CD8-positive, alpha-beta memory T cell (primary cell): ENCODE measurements at places on chromosomes 12 and 14.

GRCh38 chr12:80107221-80107620 lies 7.9 kb downstream of the OTOGL start:
- H3K27ac ChIP-seq: no peak overlapping the region
- DNase-seq: no peak
- no peaks in the 10 kb centered on the region for H3K36me3 ChIP-seq
- H3K4me1 ChIP-seq: no peaks in the 10 kb centered on the region

DNA sequence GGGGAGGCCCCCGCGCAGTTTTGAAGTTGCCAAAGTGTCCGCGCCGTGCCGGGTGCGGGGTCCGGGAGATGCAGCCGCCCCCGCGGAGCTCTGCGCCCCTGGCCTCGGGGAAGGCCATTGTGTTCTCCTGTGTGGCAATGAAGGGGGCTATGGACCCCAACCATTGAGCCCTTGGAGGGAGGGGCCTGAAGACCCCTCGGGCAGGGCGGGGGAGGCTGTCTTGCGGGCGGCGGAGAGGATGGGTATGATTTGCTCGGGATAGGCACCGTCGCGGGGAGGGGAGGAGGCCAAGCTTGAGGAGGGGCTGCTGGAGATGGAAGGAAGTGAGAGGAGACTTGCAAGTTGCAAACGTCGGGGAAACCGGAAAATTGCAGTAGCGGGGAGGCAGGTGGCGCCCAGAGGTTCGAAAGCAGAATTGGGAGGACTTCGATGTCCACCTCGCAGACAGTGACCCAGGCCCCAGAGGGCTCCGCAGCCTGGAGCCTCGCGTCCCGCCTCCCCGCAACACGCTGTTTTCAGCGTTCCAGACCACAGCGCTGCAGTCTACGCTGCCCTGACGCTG lies 25.4 kb downstream of the BCL11B start:
- H3K4me3 ChIP-seq: peak overlapping the region; percentile 70
- H3K27ac ChIP-seq: peak overlapping the region; percentile 57
- H3K4me1 ChIP-seq: peaks cover 89% of the 10 kb centered on the region
- no peaks in the 10 kb centered on the region for H3K27me3 ChIP-seq
- peaks cover 34% of the 10 kb centered on the region for H3K36me3 ChIP-seq

- no peaks in the 10 kb centered on the region for H3K4me1 ChIP-seq
- DNase-seq: no peak
- no peak overlapping the region for H3K27ac ChIP-seq
Measured at GRCh38 chr12:96749999-96750398, 157.1 kb upstream of the NEDD1 start.

DNA sequence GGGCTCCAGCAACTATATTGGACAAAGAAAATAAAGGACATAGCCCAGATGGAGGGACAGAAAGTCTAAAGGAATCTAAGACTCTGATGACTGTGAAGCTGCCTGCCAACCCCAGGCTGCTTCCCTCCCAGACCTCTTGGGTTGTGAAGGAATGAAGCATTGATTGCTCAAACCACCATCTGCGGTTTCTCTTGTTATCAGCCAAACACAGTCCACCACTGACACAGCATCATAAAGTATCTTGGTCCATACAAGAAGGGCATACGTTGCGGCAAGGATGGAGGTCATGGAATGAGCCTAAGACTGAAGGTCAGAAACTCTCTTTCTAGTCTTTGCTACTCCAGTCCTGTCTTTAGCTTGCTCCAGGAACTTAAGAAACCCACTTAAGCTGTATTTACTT lies 58.5 kb upstream of the PLXNC1 start:
- H3K36me3 ChIP-seq: no peaks in the 10 kb centered on the region
- H3K27me3 ChIP-seq: no peaks in the 10 kb centered on the region
- no peak overlapping the region for H3K4me3 ChIP-seq
- no peaks in the 10 kb centered on the region for H3K4me1 ChIP-seq
- H3K27ac ChIP-seq: no peak overlapping the region
- DNase-seq: no peak

DNA sequence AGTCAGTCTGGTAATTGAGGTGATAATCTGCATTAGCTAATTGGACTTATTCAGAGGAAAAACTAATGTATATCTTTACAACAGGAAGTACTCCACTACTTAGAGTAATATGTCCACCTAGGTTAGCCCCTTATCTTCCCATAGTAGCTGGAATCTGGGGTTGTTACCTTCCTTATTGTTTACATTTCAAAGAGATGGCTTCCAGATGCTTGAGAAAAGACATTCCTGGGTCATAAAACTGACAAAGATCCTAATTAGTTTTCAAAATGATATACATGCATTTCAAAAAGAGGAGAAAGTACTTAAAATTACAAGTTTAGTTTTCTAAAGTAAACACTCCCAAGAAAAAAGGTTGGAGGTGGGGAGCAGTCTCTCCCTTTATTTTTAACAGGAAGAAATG lies 78.1 kb downstream of the RPL10L start:
- no peak for DNase-seq
- no peaks in the 10 kb centered on the region for H3K36me3 ChIP-seq
- H3K4me3 ChIP-seq: no peak overlapping the region
- H3K4me1 ChIP-seq: no peaks in the 10 kb centered on the region

- H3K4me3 ChIP-seq: no peak overlapping the region
- H3K27me3 ChIP-seq: no peaks in the 10 kb centered on the region
- H3K36me3 ChIP-seq: peaks cover 25% of the 10 kb centered on the region
- H3K4me1 ChIP-seq: no peaks in the 10 kb centered on the region
Measured at GRCh38 chr14:67757175-67757574, 55.5 kb downstream of the RDH12 start.

- H3K27ac ChIP-seq: no peak overlapping the region
- H3K4me3 ChIP-seq: no peak overlapping the region
- no peak for DNase-seq
- H3K4me1 ChIP-seq: peaks cover 4% of the 10 kb centered on the region
Measured at GRCh38 chr12:52147367-52147963, 44.3 kb downstream of the KRT80 start.

- no peak for DNase-seq
- no peak overlapping the region for H3K27ac ChIP-seq
- no peaks in the 10 kb centered on the region for H3K27me3 ChIP-seq
Measured at GRCh38 chr12:81270385-81270784, 192.5 kb downstream of the ACSS3 start.

DNA sequence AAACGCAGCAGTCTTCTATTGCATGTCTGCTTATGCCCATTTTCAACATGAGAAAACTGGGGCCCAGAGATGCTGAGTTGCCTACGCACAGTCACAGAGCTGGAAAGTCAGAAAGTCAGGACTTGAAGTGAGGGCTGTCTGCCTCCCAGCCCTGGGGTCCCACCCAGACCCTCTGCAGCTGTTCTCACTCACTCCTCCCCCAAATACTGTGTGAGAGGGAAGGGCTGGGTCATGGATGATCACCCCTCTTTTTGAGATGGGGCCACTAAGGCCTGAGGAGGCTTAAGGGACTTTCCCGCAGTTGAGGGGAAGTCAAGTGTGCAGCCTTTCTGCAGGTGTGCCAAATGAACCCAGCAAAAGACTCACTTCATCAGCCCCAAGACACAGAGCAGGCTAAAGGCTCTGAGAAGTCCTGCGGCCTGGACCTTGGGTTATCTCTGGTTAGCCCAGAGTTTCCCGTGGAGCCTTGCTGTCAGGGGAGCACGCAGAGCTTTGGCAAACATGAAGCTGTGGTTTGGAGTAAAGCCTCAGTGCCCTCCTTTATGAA lies 18.7 kb downstream of the DTX1 start:
- H3K4me1 ChIP-seq: peaks cover 20% of the 10 kb centered on the region
- no peak overlapping the region for H3K4me3 ChIP-seq
- H3K27me3 ChIP-seq: no peaks in the 10 kb centered on the region
- no peaks in the 10 kb centered on the region for H3K36me3 ChIP-seq

- no peaks in the 10 kb centered on the region for H3K4me1 ChIP-seq
Measured at GRCh38 chr14:100696590-100696989, 30.1 kb upstream of the DLK1 start.

- H3K27me3 ChIP-seq: no peaks in the 10 kb centered on the region
- no peak for DNase-seq
- no peaks in the 10 kb centered on the region for H3K4me1 ChIP-seq
- no peak overlapping the region for H3K4me3 ChIP-seq
- no peak overlapping the region for H3K27ac ChIP-seq
Measured at GRCh38 chr12:79119796-79120195, 255.2 kb downstream of the SYT1 start.

- H3K27ac ChIP-seq: no peak overlapping the region
- no peak overlapping the region for H3K4me3 ChIP-seq
- no peaks in the 10 kb centered on the region for H3K36me3 ChIP-seq
- no peaks in the 10 kb centered on the region for H3K4me1 ChIP-seq
Measured at GRCh38 chr12:97260786-97261185, 201.8 kb upstream of the RMST start.

DNA sequence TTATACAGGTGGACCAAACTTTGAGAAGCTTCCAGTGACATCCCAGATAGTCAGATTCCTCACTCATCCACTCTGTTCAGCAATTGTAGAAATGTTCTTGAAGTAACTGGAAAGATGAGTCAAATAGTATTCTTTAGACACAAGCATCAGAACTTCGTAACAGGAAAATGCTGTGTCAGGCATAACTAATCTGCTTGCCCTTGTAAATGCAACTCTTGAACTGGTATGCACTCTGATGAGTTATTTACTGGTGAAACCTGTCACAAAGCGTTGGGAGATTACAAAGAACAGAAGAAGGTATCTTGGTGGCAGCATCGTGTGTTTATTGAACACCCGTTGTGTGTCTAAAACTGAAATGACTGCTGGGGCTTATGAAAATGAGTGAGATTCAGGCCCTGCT lies 10.8 kb upstream of the DUSP6 start:
- H3K36me3 ChIP-seq: no peaks in the 10 kb centered on the region
- no peak for DNase-seq
- no peak overlapping the region for H3K27ac ChIP-seq
- H3K4me3 ChIP-seq: no peak overlapping the region
- no peaks in the 10 kb centered on the region for H3K27me3 ChIP-seq

- no peak overlapping the region for H3K27ac ChIP-seq
- H3K4me1 ChIP-seq: no peaks in the 10 kb centered on the region
- H3K4me3 ChIP-seq: no peak overlapping the region
- H3K36me3 ChIP-seq: no peaks in the 10 kb centered on the region
- no peak for DNase-seq
Measured at GRCh38 chr14:78652727-78653126, 482.6 kb downstream of the NRXN3 start.

DNA sequence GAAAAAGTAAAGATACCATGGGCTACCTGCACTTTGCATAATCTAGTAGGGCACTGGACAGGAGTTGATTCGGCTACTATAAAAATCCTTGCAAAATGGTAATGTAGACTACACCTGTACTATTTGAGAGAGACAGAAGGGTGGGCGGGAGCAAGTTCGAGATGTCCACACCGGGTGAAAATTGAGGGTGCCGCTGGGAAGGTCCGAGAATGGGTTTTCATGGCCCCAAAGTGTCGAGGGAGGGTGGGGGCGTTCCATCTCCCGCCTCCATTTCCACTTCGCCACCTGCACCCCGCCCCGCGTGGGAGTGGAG lies 648 bp downstream of the SNX6 start:
- H3K36me3 ChIP-seq: no peaks in the 10 kb centered on the region
- peak overlapping the region; percentile 95 for H3K27ac ChIP-seq
- peaks cover 20% of the 10 kb centered on the region for H3K4me1 ChIP-seq
- no peak for DNase-seq
- H3K4me3 ChIP-seq: peak overlapping the region; percentile 87
- no peaks in the 10 kb centered on the region for H3K27me3 ChIP-seq

DNA sequence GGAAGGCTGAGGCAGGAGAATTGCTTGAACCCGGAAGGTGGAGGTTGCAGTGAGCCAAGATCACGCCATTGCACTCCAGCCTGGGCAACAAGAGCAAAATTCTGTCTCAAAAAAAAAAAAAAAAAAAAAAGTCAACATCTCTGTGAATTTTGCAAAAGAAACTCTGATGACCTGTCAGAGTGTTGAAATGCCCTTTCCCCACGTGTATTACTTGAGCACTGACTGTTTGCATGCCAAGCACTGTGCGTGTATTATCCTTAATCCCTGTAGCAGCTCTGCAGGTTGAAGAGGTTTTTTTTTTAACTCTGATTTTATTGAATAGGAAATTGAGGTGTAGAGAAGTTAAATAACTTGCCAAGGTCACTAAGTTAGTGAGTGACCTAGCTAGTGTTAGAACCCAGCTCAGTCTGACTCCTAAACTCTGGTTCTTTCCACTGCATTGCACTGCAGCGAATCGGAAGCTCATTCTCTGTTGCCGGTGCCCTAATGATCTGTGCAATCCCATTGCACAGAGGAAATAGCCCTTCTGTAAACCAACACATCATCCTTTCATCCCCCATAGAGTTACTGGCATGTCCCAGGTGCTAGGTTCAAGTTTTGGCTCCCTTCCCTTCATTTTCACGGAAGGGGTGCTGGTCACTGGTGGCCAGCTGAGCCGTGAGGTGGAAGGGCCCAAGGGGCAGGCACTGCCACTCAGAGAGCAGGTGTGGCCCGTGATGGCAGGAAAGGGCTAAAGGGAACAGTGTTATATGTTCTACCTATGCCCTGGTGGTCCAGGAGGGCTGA lies 122.3 kb downstream of the EML1 start:
- no peaks in the 10 kb centered on the region for H3K36me3 ChIP-seq
- no peak for DNase-seq
- H3K27me3 ChIP-seq: peaks cover 8% of the 10 kb centered on the region
- H3K4me3 ChIP-seq: no peak overlapping the region

DNA sequence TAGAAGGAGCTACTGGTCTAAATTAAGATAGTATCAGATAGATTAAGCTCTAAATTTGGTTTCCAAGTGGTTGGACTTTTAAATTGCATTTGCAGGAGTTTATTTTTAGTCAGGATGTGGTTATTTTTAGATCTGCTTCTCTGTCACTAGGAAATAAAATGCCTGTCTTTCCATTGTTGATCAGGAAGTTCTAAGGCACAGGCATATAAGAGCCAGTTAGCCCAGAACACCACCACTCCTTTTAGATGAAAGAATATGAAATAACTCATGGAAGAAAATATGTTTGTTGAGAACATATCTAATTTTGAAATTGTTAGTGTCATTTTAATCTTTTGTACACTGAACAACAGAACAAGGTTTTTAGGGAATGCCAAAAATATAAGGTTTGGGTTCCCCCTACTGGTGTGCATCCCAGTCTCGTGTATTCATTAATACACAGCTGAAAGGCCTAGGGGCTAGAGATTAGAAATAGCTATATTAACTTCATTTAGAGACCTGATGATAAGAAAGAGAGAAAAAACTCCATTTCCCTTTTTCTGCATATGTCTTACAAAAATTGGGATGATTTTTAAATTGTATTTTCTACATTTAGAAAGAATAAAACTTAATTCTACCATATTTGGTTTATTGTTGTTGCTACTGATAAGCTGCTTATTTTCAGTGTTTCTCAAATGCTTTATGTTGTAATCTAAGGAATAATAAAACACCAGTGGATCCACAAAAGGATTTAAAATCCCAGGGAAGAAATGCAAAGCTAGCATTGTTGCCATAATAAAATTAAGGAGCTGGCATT lies 67.2 kb downstream of the RIC8B start:
- H3K27me3 ChIP-seq: no peaks in the 10 kb centered on the region
- H3K27ac ChIP-seq: no peak overlapping the region
- H3K4me1 ChIP-seq: peaks cover 5% of the 10 kb centered on the region
- peak; percentile 29 for DNase-seq
- H3K4me3 ChIP-seq: no peak overlapping the region

- no peak overlapping the region for H3K4me3 ChIP-seq
- H3K36me3 ChIP-seq: no peaks in the 10 kb centered on the region
- no peaks in the 10 kb centered on the region for H3K4me1 ChIP-seq
- peaks cover 9% of the 10 kb centered on the region for H3K27me3 ChIP-seq
- no peak for DNase-seq
Measured at GRCh38 chr14:51121096-51121495, 26.2 kb upstream of the TRIM9 start.

- no peaks in the 10 kb centered on the region for H3K4me1 ChIP-seq
- H3K27ac ChIP-seq: no peak overlapping the region
- no peaks in the 10 kb centered on the region for H3K27me3 ChIP-seq
- H3K4me3 ChIP-seq: no peak overlapping the region
- no peak for DNase-seq
- no peaks in the 10 kb centered on the region for H3K36me3 ChIP-seq
Measured at GRCh38 chr14:102633906-102634595, 41.6 kb downstream of the RCOR1 start.
